A549 (cell line): ENCODE measurements at places on chromosomes 13 and 19.

DNA sequence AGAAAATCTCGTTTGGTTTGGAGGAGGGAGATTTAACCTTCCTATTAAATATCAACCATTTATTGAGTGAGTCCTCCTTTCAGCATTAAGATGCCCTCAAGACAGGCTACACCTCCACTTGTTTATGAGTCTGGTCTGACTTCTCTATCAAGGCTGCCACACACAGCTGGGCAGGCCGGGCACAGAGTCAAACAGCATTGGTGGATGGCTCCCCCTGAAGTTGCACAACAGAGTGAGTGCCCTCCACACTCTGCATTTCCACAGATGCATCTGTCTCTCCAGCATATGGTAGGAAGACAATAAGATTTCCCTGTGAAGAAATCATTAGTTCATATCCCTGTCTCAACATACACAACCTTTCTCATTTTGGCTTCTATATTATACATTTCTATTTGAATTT is 31.4 kb downstream of the PHF11 start:
- no peak for DNase-seq

DNA sequence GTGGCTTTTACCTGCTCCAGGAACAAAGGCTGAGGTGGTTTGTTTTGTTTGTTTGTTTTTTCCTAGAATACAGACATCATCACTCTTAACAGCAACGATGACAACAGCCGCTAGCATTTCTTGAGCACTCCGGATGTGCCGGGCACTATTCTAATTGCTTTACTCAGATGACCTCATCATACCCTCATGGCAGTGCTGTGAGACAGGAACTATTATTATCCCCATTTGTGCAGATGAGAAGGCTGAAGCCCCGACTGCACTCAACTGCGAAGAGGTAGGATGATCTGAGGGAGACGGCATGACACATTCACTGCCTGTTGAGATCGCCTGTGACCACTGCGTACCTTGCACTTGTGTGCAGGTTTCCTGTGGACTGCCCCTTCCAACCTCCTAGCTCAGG is 66.5 kb downstream of the CCDC70 start:
- no peak for DNase-seq

DNA sequence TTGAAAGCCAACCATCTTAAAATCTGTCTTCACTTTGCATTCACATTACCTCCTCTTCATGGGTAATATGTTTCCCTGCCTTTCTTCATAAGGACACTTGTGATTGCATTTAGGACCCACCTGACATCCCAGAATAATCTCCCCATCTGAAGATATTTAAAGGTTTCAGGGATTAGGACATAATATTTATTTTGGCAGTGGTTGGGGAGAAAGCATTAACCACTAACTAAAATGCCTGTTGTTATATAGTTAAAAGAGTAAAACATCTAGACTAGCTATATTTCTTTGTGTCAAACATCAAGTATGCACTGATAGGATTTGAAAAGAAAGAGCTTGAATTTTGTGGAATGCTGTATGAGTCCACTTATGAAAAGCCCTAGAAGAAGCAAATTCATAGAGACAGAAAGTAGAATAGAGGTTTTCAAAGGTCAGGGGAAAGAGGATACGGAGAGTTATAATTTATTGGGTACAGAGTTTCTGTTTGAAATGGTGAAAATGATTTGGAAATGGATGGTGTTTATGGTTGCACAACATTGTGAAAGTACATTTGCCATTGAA is 457.7 kb upstream of the SPRY2 start:
- no peak for DNase-seq

- DNase-seq, result no peak
Measured at GRCh38 chr13:104597546-104598180, 1531.4 kb upstream of the SLC10A2 start.

DNA sequence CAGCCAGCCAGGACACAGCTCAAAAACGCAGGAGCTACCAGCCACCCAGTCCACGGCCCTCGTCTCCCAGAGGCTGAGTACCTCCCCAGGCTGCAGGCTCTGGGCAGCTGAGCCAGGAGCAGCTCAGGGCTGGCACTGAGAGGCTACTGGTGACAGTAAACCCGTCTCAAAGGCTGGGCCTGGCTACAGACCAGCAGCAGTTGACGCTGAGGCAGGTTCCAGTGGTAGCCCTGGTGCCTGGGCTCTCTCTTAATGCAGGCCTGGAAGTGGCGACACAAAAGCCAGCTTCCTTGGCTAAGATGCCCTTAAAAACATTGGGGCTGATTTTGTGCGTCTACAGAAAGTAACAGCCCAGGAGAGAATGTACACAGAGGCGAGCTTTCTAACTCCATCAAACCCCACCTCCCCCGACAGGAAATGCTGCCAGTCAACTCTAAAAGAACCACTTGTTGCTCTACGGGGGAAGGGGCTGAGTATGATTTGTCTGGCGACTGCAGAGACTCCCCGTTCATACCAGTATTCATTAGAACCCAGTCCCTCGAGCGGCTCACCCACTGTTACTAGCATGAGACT is 126.3 kb downstream of the STK24 start:
- DNase-seq, result no peak

DNA sequence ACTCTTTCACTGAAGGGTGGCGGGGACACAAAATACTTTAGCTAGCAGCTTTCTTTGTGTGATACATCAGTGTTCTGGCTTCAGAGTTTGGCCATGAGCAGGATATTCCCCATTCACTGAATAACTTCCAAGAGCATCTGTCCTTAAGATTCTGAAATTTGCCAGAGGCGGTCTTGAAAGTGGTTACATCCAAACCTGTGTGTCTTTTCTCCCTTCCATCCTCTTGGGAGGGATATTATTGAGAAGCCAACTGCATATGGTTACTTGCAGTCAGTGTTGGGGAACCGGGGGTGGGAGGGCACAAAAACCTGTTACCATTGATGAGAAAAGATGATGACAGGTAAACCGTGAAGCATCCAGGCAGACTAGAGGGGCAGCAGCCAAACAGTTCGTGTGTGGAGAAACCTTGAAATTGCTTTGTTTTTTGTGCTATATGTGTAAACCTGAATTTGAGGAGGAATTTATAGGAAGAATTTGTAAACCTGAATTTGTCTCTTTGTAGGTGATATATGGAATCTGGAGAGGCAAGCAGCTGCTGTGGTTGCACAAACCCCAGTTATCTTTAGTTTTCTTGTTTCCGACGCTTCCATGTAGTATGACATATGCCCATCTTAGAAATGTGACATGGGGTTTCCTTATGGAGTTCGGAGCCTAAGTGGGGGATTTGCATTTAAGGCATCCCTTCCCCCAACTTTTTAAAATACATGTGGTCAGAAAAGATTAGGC is 104.8 kb downstream of the WDFY2 start:
- DNase-seq, result no peak

DNA sequence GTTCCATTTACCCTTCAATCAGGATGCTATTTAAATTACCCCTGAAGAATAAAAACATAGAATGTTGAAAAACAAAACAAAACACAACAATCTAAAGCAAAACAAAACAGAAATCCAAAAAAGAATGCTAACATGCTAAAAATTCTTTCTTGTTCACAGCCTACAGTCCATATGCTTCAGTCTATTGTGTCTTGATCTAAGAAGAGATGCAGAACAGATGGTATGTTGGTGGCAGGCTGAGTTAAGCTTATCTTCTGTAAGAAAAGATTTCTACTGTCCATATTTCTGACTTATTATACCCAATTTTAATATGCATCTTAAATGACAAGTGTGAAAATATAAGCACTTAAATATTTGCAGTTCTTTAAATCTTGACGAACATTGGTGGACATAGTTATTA is 356.1 kb upstream of the SLITRK1 start:
- DNase-seq, result no peak

GRCh38 chr19:17972230-17972629 is 5.3 kb downstream of the KCNN1 start:
- DNase-seq, result no peak

- DNase-seq, result no peak
Measured at GRCh38 chr13:99601535-99601934, 100.3 kb downstream of the TM9SF2 start.

GRCh38 chr13:74274916-74275315 is 140.7 kb upstream of the KLF12 start:
- no peak for DNase-seq
